D341Med (cell line): ENCODE measurements at places on chromosomes 6 and 20.
A peak's percentile ranks its signal among the peaks of the same experiment; 100 is the strongest.

DNA sequence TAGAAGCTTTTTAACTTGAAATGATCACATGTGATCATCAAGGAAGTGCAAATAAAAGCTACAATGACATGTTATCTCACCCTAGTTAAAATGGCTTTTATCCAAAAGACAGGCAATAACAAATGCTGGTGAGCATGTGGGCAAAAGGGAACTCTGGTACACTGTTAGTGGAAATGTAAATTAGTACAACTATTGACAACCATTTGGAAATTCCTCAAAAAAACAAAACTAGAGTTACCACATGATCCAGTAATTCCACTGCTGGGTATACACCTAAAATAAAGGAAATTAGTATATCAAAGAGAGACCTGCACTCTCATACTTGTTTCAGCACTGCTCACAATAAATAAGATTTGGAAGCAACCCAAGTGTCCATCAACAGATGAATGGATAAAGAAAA is 108.7 kb downstream of the HTR1B start:
- DNase-seq = no peak

DNA sequence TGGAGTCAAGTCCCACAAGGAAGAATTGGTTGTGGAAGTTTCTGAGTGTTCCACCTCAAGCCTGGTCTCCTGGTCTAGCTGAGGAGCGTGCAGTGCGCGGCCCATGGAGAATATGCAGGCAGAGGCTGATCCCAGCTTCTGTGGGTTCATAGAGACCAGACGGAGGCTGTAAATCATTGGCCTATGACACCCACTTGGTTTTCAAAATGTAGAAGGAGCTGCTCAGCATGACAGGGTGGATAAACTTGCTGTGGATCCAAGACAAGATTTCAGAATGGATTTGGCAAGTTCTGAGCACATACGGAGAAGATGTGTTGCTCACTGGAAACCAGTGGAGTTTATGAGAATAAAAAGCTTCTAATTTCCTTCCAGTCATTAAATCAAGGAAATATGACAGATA is 744 bp downstream of the KIF25 start:
- DNase-seq = no peak

DNA sequence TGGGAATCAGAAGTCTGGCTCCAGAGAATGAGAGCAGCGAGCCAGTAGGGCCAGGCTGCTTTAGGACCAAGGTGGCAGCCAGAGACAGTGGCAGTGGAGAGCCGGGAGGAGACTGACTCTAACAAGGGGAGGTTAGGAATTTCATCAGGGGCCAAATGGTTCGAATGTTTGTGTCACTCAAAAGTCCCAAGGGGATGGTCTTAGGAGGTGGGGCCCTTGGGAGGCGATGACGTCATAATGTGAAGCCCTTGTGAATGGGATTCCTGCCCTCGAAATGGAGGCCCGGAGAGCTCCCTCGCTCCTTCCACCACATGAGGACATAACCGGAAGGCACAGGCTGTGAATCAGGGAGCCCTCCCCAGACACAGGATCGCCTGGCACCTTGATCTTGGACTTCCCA is 299.7 kb downstream of the QKI start:
- no peak for DNase-seq

DNA sequence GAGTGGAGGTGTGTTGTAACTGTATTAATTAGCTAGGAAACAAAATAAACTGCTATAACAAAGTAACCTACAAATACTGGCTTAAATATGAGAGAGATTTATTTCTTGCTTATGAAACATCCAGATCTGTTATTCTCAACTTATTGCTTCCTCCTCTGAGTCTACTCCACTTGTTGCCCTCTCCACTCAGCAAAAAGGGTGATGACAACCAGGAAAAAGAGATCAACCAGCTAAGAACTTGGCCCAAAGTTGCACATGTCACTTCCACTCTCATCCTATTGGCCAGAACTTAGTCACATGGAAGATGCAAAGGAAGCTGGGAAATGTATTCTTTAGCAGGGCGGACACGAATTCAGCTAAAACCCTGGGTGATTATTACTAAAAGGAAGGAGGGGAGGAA is 5.2 kb upstream of the TP53RK start:
- DNase-seq = no peak

DNA sequence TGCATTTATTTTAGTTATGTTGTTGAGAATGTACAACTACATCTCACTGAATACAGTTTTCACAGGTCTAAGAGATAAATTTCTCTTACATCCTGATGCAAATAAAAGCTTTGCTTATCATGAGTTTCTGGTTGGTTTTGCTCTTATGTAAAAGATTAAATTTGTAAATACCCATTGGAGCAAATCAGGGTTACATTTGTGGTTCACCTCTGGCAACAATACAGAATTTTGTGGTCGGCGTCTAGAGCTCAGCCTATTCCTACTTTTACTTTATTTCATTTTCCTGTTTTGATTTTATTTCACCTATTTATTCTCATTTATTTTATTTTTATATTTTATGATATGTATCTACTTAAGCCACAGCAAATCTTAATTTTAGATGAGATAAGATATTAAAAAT is 271.9 kb upstream of the MARCKS start:
- DNase-seq = no peak

- DNase-seq = no peak
Measured at GRCh38 chr6:142796571-142796970, 148.4 kb downstream of the HIVEP2 start.

GRCh38 chr20:63826753-63827152 is 4.3 kb downstream of the ZBTB46 start:
- DNase-seq = no peak

- no peak for DNase-seq
Measured at GRCh38 chr6:160960839-160961238, 30.7 kb upstream of the MAP3K4 start.

GRCh38 chr20:62955519-62956386 is 3.2 kb downstream of the SLC17A9 start:
- DNase-seq = peak; percentile 16

GRCh38 chr6:137680705-137681346 is 186.2 kb upstream of the TNFAIP3 start:
- no peak for DNase-seq

DNA sequence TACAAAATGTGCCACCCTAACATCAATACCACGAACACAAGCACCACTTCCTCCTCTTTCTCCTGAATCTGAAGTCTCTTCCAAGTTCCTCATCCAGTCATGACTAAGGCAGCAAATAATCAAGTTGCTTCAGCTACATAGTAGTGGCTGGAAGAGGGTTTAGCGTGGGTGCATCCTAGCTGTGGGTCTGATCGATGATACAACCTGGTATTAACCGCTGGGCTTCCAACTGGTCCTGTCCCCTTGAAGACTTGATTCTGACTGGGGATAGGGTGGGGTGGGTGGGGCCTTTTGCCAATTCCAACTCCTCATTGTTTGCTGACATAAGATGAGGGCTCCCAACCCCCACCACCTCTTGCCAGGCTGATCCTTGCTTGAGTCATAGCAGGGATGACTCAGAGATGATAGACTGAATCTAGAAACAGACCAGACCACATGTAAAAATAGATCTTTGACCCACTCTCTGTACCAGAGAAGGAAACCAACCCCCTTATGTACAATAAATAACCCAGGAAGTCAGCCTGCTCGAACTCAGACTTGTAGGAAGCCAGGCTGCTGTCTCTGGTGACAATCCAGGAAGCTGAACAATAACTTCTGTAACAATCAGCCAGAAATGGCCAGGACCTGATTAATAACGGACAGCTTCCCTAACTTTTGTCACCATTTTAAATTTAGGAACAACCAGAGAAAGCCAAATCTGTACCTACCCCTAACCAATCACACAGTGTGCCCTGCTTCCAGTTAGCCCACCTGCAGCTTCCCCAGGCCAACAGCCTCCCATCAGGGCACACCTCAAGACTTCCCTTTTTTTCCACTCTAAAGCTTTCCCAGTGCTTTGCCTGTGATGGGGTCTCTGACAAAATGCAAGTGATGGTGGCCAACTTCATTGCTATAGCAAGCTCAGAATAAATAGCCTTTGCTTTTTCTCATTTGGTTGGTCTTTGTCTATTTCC is 68.9 kb upstream of the FAM184A start:
- no peak for DNase-seq

GRCh38 chr6:55888917-55889316 is 13.5 kb upstream of the BMP5 start:
- no peak for DNase-seq

GRCh38 chr6:161546632-161547031 is 272.8 kb upstream of the AGPAT4 start:
- no peak for DNase-seq

GRCh38 chr6:99096170-99096569 is 148.4 kb upstream of the FBXL4 start:
- DNase-seq = no peak

GRCh38 chr6:149211046-149211571 is 106.4 kb upstream of the TAB2 start:
- no peak for DNase-seq

GRCh38 chr6:163708466-163708865 is 293.9 kb downstream of the QKI start:
- DNase-seq = no peak

- DNase-seq = no peak
Measured at GRCh38 chr6:157669747-157670216, 153.3 kb upstream of the SNX9 start.

- DNase-seq = no peak
Measured at GRCh38 chr6:160933256-160933655, 58.3 kb upstream of the MAP3K4 start.

DNA sequence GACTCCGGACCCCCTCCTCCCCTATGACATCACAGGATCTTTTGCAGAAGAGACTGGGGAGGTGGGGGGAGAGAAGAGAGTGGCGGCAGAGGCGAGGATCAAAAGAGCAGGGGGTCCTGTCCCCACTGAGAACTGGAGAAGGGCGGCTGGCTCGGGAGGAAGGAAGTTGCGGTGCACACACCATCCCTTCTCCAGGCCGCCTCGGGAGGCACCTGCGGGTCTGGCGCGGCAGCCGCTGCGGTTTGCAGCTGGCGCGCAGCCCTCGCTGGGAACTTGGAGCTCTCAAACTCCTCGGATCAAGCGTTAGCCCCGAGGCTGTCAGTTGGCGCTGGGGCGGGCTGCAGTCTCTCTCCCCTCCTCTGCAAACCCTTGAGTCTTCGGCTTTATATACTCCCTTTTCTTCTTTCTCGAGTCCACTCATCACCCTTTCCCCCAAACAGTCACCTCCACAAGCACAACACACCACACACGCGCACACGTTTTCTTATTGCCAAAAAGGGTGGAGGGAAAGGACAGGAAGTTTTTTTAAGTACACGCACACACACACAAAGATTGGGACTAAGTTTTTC is 180.7 kb downstream of the TBXT start:
- no peak for DNase-seq

GRCh38 chr20:23079016-23079351 is 7.1 kb downstream of the CD93 start:
- DNase-seq = no peak

DNA sequence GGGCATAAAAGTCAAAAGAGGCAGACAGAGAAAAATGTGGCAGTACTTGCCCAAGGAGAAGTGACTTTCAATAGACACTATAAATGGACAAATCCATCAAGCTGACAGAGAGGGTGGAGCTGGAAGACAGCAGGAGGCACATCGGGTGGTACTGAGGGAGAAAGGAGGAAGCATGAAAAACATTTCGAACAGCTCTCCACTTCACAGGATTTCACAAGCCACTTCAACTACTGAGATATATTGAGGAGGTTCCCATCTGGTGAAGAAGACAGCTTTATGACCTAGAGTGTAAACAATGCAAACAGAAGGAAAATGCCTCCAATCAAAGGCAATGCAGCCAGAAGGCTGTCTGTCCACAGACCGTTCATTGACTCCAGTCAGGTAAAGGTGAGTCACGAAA is 259.4 kb upstream of the ECI2 start:
- no peak for DNase-seq

DNA sequence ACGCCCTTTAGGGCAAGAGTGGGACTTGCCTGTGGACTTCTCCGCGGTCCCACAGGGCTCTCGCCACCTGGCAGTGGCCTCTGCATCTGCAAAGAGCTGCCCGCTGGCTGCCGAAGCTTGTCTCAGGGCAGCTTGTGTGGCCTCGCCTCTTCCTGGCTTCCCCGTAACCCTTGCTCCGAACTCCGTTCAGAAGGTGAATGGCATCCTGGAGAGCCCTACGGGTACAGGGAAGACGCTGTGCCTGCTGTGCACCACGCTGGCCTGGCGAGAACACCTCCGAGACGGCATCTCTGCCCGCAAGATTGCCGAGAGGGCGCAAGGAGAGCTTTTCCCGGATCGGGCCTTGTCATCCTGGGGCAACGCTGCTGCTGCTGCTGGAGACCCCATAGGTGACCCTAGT is 3.0 kb downstream of the RTEL1 start:
- DNase-seq = no peak

- no peak for DNase-seq
Measured at GRCh38 chr6:43453831-43454230, 1.5 kb downstream of the DLK2 start.

GRCh38 chr6:144895313-144896278 is 610.5 kb downstream of the UTRN start:
- DNase-seq = no peak

DNA sequence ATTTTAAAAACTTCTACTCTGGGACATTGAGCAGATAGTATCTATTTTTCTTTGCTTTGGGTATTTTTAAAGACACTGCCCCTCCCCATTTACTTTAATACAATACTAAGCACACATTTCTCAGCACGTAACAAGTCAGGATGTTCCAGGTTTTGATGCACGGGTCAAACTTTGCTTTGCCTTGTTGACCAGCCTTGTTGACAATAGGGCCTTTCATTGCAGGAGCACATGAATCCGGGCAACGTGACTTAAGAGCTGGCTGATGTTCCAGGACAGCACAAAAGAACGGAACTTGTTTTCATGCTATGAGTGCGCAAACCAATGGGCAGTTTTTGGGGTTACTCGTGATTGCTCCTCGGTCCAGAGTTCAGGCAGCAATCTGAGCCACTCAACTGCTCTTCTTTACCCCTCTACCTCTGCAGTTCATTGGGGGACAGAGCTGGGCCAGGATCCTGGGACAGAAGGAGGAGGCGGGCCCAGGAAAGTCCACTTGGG is 78.6 kb upstream of the SLC22A16 start:
- DNase-seq = no peak

DNA sequence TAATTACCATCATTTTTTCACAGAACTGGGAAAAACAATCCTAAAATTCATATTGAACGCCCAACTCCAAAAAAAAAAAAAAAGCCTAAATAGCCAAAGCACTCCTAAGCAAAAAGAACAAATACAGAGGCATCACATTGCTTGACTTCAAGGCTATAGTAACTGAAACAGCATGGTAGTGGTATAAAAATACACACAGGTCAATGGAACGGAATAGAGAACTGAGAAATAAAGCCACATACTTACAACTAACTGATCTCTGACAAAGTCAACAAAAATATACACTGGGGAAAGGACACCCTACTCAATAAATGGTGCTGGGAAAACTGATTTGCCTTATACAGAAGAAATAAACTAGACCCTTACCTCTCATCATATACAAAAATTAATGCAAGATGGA is 89.6 kb downstream of the MRAP2 start:
- DNase-seq = no peak
